ENCODE measurements at places on chromosomes 1 and 21.
A peak's percentile ranks its signal among the peaks of the same experiment; 100 is the strongest.

- no peak for DNase-seq
Measured at GRCh38 chr1:41560496-41560895, 76.0 kb upstream of the EDN2 start.

GRCh38 chr1:11847667-11848372, at the start of gene NPPA:
NPPA (minus strand) TSS chr1:11847783; CDS start chr1:11847684, 99 bp downstream.
- DNase-seq, result peak; percentile 99

DNA sequence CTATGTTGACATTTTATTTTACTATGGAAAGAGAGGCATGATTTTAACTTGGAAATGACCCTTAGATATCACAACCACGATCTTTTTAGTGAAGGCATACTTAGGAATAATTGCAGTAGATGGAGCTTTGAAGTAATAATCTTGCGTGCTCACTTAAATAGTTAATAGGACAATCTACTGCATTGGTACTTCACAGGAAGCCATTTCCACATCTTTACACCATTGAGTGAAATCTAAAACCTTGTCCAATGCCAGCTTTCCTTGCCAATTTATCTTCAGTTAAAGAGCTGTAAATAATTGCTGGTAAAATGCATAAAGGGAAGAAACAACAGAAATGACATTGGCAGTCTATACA, 586.3 kb downstream of the ADGRL2 start:
- DNase-seq, result peak; percentile 2

DNA sequence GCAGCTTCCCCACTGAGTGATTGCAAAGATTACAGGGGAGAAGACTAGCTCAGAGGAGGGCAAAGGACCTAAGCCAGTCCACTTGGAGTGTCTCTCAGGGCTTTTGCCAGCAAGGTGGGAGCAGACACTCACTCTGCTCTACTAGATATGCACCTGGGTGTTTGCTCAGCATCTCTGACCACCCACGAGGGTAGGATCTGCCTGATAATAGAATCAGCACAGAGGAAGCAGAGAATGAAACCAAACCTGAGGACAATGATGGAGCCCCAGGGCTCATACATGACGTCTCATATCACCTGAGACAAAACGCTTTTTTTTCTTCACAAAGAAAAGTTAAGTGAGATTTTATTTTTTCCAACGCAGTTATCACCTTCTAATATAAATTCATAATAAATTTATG, 79.4 kb downstream of the RRAGC start:
- DNase-seq, result no peak

DNA sequence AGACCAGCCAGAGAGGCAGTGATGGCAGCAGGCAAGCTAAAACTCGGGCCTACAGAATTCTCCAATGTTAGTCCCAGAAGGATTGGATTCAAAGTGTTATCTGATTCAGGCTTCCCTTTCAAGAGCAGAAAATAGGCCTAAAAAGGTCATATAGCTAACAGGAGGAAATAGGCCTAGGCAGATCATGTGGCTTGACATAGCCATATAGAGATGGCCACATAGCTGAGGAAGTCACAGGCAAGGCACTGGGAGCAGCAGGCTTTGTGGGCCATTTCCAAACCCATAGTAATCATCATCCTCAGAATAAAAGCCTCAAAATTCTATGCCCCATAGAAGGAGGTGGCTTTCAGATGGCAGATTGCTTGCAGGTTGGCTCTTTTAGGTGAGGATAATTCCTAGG, 29.0 kb upstream of the LMO4 start:
- no peak for DNase-seq

DNA sequence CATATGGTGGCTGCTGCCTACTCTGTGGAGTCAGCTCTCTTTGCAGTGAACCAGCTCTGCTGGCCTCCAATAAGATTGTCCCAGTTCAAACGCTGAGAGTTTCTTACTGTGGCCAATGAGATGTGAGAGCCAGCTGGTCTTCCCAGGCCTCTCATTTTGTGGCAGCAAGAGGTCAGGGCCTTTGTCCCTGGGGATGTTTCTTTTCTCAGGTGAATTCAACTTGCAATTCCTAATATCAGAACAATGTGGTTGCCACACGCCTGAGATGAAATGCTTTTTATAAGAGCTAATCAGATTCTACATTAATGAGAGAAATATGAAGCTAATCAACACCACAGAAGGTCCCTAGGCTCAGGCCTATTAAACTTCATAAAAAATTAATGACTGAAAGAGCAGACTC, 660.1 kb upstream of the CAMK1G start:
- no peak for DNase-seq

GRCh38 chr1:25089772-25090171, 142.5 kb downstream of the SYF2 start:
- DNase-seq, result no peak
